ENCODE measurements at places on chromosomes 2 and 18.
A peak's percentile ranks its signal among the peaks of the same experiment; 100 is the strongest.

DNA sequence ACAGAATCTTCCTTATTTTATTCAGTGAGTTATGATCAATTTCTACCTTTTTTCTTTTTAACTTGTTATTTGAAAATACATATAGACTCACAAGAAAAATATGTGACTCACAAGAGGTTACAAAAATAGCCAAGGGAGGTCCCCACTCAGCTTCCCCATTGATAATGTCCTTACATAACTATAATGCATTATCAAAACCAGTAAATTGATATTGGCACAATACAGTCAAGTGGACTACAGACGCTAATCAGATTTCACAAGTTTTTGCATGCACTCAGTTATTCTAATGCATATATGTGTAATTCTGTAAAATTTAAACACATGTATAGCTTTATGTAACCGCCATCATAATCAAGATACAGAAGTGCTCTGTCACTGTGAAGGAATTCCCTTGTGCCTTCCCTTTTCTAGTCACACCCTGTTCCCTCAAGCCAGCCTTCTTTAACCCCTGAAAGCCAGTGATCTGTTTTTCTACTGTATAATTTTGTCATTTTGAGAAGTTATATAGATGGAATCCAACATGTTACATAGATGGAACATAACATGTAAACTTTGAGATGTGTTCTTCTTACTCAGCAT lies 118.4 kb downstream of the ALMS1 start:
- DNase-seq = no peak

DNA sequence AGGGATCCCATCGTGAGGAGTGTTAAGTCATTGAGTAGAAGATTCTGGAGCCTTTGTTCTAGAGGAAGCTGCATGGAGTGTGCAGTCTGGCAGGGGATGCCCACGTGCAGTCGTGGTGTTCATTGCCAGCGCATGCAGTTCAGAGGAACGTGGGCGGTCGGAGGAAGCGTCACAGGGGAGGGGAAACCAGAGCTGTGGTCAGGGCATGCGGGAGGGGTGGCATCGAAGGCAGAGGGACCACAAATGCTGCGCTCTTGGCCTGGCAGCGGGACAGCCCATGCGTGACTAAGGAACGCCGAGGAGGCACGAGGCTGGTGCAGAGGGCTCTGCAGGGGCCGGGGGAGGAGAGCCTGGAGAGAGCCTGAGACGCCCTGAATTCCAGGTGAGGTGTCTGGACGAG lies 141.1 kb downstream of the KLHL29 start:
- DNase-seq = no peak

DNA sequence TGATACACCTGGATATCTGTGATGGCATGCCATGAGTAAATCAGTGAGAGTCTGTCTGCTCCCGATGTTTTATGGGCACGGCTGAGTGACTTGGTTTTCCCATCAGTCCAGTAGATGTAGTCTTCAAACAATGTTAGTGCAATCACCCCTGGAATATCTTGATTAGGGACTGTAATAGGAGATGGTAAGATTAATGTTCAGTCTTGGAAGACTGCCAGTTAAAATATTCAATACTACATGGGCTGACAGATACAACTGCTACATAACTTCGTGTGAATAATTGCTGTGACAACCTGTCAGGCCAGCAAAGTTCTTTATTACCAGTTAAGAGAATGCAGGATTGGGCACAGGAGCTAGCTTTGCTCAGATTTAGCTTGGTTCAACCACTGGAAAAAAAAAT lies 1673.3 kb downstream of the LRP1B start:
- peak; percentile 32 for DNase-seq

DNA sequence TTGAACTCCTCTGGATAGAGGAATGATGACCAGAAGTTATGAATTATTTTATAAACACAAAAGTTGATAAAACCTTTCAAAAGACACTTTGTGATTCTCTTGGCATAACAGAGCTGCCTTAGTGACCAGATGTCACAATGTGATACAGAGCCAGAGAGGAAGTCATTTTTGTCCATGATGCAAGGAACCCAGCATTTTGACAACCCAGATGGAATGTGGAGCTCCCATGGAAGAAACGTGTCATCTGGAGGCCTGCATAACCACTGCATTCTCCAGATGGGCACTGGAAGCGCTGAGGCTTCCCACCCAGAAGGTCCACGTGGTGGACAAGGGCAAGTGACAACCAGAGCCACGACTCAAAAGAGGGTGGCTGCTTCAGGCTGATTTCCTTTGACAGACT lies 30.1 kb downstream of the HRH4 start:
- peak; percentile 25 for DNase-seq

DNA sequence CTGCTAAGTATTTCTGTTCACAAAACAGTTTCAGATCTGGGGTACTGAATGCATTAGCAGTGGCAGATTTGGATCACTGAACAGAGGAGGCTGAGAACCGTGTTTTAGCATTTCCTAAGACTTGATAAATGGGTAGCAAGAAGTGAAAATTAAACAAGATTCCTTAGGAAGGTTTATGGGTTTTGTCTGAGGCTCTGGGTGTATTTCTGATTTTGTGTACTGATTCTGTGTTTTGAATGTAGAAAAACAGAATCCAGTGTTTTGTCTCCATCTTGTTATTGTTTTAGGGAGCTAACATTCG lies 1.4 kb downstream of the FAM117B start:
- no peak for DNase-seq

DNA sequence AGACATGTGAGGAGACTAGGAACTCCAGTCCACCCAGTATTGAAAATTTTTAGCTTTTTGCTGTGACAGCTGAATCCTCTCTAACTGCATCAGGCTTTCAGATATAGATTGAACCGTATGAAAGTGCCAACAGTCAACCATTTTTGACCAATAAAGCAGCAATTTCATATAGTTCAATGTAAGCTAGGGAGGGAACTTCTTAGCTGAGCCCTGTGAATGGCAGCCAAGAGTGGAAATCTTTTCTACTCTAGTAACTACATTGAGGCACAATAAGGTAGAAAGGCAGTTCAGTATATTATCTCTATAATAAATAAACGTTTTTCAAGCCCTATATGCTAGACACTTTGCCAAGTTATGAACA lies 96.3 kb upstream of the TANK start:
- no peak for DNase-seq

- no peak for DNase-seq
These were observed 188.5 kb upstream of the CDH2 start for GRCh38 chr18:28365411-28365831.

DNA sequence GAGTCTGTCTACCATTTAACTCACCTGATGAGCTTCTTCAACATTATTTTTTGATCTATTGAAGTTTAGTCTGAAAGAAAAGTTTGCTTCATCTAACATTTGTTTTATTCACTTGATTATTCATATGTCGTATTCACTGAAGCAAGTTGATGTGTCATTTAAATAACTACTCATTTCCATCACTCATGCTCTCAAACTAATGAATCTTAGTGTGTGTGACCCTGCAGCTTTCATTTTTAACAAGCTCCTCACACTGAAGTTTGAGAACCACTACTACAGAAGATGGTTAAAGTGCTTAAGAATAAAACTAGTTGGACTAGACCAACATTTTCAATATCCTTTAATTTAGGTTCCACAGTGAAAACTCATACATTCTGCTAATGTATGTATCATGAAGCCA lies 1.8 kb upstream of the ABI2 start:
- no peak for DNase-seq

DNA sequence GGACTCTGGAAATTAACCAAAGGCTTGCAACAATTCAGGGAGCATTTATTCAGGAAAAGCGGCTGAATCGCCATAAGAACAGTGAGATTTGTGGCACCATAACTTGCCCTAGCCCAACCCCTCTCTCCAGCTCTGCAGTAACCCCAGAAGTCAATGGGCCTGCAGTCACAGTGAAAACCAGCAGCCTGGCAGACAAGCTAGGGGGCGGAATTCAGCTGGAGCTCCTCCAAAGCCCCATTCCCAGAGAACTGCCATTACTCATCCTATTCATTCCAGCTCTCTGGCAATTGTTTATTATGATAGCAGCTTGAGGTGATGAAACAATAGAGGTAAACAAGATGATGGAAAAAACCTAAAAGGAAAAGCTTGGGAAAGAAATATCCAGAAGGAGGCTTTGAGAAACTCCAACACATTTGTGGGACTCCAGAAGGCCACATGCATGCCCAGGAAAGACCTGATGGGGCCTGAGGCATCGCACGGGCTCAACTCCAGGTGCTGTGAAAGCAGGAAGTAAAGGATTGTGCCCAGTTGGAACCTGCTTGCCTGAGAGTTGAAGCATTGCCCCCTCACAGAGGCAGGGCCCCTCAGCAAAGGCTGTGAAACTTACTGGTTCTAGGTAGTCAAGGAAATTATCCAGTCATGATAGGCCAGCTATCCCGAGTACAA lies 126.7 kb downstream of the TWIST2 start:
- DNase-seq = no peak

DNA sequence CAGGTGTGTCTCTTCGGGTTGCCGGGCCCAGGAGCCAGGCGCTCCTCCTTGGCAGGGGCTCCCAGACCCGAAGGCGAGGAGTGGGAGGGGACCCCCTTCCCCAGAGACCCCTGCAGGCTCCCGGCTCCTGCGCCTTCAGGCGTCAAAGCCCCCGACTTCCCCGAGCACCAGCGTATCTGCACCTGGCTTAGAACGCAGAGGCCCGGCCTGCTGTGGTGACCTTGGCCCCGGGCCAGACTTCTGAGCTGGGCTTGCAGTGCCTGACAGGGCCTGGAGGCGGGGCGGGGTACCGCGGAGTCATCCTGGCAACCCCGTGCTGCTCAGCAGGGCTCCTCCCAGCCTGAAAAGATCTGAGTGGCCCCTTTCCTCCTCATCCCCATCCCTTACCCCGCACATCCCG lies 27.0 kb downstream of the SKA1 start:
- DNase-seq = peak; percentile 58

GRCh38 chr2:60806988-60807681 lies 51.1 kb downstream of the PAPOLG start:
- peak; percentile 46 for DNase-seq

DNA sequence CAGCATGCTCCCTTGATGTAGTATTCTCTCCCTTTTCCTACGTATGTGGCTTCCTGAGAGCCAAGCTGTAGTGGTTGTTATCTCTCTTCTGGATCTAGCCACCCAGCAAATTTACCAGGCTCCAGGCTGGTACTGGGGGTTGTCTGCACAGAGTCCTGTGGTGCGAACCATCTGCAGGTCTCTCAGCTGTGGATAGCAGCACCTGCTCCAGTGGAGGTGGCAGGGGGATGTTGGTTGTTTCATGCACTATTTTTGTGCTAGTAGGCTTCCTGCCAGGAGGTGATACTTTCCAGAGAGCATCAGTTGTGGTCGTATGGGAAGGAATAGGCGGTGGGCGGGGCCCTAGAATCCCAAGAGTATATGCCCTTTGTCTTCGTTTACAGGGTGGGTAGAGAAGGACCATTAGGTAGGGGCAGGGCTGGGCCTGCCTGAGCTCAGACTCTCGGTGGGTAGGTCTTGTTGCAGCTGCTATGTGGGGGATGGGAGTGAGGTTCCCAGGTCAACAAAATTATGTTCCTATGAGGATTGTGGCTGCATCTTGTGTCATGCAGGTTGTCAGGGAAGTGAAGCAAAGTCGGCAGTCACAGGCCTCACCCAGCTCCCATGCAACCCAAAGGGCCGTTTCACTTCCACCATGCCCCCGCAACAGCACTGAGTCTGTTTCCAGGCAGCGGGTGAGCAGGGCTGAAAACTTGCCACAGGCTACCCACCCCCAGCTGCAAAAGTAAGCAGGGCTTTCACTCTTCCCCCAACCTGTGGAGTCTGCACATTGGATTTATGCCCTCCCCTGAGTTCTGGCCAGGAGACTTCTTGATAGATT lies 1139.5 kb downstream of the BCL11A start:
- DNase-seq = peak; percentile 5

DNA sequence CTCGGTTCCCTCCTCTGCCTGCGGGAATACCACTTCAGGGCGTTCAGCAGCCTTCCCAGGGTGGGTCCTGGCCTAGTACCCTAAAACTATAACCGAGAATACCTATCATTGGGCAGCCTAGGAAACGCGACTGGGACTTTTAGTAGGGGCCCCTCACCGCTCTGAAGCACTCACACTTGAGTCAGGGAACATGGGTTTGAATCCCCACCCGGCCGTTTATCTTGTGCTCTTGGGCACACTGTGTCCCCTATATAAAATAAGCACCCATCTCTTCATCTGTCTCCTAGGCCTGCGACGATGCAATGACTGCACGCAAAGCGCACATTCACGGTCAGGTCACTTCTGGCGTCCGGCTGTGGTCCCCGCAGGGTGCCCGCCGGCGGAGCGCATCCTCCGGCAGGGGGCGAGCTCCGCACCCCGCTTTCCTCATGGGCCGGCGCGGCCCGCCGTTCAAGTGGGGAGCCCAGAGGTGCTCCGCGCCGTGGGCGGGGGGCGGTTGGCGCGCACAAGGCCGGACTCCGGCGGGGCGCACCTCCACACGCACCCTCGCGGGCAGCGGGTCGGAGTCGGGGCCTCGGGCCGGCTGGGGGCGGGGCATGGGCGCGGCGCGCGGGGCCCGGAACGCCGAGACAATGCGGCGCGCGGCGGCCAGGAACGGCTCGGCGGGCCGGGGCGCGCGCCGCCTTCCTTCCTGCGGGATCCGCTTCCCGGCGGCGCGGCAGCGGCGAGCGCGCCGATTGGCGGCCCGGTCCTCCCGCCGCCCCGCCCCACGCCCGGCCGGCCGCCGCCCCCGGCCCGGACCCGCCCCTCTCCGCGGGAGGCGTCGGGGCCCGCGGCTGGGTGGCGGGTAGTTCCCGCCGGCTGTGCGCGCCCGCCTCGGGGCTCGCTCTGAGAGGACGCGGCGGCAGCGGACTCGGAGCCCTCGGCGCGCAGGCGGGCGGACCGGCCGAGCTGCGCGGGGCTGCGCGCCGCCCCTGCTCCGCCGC lies at the start of gene ASAP2:
TSS of gene ASAP2 (plus strand) at position 850 of the 986 bp plus-strand sequence. CDS start 293 bp downstream, outside the sequence.
- peak; percentile 60 for DNase-seq

- DNase-seq = no peak
These were observed 26.3 kb downstream of the PRELID3A start for GRCh38 chr18:12433829-12434540.

- DNase-seq = no peak
These were observed 253.9 kb downstream of the AGAP1 start for GRCh38 chr2:235747786-235748091.

- DNase-seq = no peak
These were observed 36.8 kb downstream of the STON1 start for GRCh38 chr2:48566592-48567310.

DNA sequence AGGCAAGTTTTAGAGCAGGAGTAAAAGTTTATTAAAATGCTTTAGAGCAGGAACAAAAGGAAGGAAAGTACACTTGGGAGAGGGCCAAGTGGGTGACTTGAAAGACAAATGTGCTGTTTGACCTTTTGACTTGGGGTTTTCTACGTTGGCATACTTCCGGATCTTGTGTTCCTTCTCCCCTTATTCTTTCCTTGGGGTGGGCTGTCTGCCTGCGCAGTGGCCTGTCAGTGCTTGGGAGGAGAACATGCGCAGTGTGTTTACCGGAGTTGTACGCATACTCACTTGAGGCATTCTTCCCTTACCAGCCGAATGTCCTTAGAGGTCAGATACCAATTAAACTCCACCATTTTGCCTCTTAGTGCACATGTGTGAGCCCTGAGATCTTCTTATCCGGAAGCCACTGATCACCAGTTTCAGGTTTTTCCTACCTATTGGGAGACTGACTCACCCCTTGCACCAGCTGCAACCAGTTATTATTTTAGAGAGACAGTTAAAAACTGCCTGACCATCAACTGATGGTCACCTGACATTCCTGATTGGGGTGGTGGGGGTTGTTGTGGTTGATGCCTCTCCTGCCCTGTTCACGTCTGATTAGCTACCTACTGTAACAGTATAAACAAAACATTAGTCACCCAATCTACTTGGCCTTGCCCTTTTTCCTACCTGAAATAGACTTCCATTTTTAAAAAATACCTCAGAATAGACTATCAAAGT lies 67.5 kb downstream of the NYAP2 start:
- DNase-seq = no peak

GRCh38 chr2:159119652-159120257 lies 151.3 kb downstream of the TANC1 start:
- DNase-seq = peak; percentile 11

Data from SK-N-DZ (cell line).